RWPE1 (cell line): ENCODE measurements at places on chromosomes 16 and 17.

DNA sequence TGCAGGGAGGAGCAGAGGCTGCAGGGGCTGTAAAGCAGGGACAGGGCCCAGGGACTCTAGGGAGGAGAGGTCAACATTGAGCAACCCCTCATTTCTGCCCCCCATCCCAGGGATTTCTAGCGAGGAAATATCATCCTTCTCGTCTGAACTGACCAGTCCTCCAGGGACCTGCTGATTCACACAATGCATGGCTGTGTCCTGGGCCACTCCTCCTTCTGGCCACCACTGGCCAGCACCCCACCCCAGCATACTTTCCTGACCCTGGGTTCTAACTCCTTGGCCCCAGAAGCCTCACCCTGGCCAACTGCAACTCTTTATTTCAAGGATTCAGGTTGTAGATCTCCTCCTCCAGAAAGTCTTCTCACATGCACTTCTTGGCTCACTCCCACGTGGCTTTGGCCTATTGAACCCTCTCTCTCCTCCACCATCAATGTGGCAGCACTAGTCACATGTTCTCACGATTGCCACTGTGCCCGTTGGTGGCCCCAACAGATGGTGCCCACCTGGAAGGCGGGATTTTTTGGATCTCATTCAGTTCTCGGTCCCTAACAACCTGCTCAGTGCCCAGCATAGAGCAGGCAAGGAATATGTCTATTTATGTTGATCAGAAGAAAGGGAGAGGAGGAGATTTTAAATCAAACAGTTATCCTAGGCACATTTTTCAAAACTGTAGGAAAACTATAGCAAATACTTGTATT, 41.5 kb downstream of the CUEDC1 start:
- no peak for DNase-seq

- peak; percentile 65 for DNase-seq
These were observed at the start of gene HAP1 for GRCh38 chr17:41734139-41734948. TSS of gene HAP1 (minus strand) at chr17:41734643. CDS start at chr17:41734634, 9 bp downstream.

- DNase-seq, result peak; percentile 64
These were observed 28.8 kb downstream of the ABCC12 start for GRCh38 chr16:48126801-48127644.

- no peak for DNase-seq
These were observed 53.0 kb upstream of the MNT start for GRCh38 chr17:2453866-2454265.

DNA sequence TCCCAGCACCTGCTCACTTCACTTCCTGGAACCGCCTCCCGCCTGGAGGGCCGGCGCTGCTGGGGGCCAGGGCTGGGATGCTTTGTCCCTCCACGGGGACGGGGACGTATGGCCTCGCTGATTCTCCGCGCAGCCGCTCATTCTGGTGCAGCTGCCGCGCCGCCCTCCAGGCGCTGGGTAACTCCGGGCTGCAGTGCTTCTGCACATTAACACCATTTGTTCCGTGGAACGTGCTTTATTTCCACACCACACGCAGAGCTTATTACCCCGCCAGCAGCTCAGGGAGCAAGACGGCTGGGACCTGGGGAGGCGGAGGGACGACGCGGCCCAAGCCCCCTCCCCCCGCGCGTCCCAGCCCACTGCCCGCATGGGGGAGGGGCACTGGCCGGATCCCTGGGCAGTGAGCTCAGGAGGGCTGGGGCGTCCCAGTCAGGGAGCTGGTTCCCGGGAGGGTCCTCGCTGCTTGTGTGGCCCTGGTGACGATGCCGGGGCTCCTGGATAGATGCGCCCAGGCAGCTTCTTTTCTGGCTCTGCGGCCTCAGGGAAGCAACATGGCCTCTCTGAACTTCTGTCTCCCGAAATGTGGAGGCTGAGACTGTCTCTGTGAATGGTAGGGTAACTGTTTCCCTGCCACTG, 45.4 kb upstream of the ACSF3 start:
- no peak for DNase-seq

- no peak for DNase-seq
These were observed 21.1 kb upstream of the KRT24 start for GRCh38 chr17:40724656-40725055.

DNA sequence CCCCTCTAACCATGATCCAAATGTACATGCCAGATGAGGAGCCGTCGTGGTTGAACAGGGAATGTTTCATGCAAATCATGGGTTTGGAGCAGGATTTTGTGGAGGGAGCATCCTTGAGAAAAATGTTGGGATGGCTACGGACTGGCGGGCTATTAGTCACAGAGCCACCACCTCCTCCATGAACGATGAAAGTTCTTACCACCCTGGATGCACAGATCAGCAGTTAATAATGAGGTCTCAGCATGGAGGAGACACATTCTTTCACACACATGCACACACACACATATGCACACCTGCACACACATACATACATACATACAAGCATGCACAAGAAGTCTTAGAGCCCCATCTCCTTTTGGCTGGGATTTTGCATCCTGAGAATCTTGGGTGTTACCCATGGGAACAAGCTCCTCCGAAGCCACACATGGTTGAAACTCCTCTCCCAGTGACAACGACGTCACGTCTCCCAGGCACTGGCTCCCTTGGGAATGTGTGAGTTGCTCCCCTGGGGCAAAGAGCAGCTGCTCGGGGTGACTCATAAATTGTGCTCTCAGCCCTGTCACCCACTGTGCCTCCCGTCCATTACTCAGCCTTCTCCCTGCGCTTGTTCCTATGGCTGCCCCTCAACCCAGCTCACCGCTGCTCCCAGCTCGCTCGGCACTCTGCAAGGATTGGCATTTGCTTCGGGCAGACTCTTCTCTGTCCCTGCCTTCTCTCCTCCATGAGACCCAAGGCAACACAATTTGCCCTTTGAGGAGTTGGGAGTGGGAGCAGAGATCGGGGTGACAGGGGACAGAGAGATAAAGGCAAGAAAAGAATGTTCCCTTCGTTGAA, 344.6 kb downstream of the SOX9 start:
- DNase-seq, result peak; percentile 91

GRCh38 chr16:49635591-49636581, 220.0 kb downstream of the ZNF423 start:
- DNase-seq, result no peak

- no peak for DNase-seq
These were observed 1.5 kb downstream of the CPNE2 start for GRCh38 chr16:57093666-57094564.

GRCh38 chr16:492211-492875, 35.2 kb upstream of the CAPN15 start:
- DNase-seq, result no peak

GRCh38 chr17:44557651-44558285, 484 bp downstream of the FZD2 start:
- DNase-seq, result no peak

- no peak for DNase-seq
These were observed 17.6 kb upstream of the SLC38A8 start for GRCh38 chr16:84059946-84060901.

- no peak for DNase-seq
These were observed 50.7 kb upstream of the ACSF3 start for GRCh38 chr16:89042711-89043551.

DNA sequence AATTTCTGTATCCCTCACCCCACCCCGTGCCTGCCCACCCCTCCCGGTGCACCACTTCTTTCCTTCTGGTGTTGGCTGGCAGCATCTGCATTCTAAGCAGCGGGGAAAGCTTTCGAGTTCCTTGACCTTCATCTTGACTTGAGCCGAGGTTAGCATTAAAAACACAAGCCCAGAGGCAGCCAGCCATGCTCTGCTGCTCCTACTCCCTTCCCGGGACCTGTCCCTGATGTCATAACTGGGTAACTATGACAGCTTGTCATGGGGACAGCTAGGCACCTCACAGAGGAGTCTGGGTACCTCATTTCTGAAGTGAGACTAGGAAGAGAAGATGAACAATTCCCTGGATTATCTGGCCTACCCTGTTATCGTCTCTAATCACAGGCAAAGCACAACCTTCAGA, at the start of gene CFAP97D1:
Gene CFAP97D1, plus strand, starts transcription at position 301 of the 400 bp plus-strand sequence. Its CDS starts 28 bp downstream, at position 329.
- no peak for DNase-seq

GRCh38 chr16:54526916-54527315, 240.3 kb upstream of the IRX3 start:
- no peak for DNase-seq

GRCh38 chr17:57833179-57833939, 16.5 kb downstream of the MRPS23 start:
- peak; percentile 41 for DNase-seq

GRCh38 chr17:7502987-7503386, 18.8 kb downstream of the POLR2A start:
- no peak for DNase-seq

GRCh38 chr16:20074099-20074991, 655 bp upstream of the GPR139 start:
- DNase-seq, result no peak

DNA sequence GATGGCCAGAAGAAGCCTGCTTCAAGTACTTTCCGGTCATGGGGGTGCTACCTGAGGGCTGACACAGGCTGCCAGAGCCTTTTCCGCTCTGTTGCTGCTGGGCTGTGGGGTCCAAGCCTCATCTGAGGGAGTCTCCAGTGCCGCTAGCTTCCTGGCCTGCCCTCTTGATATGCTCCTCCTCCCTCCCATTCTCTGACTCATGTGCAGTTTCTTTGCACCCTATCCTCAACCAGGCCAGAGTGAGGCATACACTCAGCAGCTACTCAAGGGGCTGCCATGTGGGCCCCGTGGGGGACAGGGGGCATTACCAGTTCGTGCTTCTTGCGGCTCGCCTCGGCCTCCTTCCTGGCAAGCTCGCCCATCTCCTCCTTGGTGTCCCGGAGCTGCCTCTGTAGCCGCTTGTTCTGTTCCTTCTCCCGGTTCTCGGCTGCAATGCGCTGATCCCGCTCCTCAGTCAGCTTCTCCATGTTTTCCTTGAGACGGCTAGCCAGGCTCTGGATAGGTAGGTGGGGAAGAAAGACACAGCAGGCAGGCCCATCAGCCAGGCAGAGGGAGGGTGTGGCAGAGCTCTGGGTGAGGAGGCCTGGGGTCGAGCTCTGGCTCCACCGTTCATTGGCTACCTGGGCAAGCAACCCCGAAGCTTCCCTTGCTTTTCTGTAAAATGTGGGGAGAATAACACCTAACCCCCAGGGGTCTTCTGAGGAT, 43.8 kb downstream of the PIPOX start:
- DNase-seq, result no peak

GRCh38 chr17:34673995-34674890, 94.9 kb downstream of the TMEM132E start:
- no peak for DNase-seq

- DNase-seq, result no peak
These were observed 194.7 kb downstream of the SNX29 start for GRCh38 chr16:12171206-12171605.

- DNase-seq, result no peak
These were observed 5.3 kb downstream of the MYCBPAP start for GRCh38 chr17:50513495-50513894.

GRCh38 chr16:11550791-11551498, 35.8 kb downstream of the LITAF start:
- no peak for DNase-seq

DNA sequence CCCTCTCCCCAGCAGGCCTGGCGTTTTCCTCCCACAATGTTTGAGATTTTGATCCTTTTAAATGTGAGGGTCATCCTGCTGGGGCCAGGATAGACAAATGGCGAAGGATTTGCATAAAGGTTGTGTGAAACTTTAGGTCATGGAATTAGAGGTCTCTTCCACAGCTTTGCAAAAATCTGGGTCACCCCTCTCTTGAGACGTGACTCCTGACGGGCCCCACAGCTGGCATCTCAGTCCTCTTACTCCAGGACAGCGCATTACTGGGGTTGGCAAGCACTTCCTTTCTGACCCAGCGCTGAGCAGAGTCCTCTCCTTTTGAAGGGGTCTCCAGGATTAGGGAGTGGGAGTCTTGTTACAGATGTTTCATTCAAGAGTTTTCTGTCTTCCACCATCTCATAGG, 7.4 kb downstream of the ZNF629 start:
- DNase-seq, result no peak

DNA sequence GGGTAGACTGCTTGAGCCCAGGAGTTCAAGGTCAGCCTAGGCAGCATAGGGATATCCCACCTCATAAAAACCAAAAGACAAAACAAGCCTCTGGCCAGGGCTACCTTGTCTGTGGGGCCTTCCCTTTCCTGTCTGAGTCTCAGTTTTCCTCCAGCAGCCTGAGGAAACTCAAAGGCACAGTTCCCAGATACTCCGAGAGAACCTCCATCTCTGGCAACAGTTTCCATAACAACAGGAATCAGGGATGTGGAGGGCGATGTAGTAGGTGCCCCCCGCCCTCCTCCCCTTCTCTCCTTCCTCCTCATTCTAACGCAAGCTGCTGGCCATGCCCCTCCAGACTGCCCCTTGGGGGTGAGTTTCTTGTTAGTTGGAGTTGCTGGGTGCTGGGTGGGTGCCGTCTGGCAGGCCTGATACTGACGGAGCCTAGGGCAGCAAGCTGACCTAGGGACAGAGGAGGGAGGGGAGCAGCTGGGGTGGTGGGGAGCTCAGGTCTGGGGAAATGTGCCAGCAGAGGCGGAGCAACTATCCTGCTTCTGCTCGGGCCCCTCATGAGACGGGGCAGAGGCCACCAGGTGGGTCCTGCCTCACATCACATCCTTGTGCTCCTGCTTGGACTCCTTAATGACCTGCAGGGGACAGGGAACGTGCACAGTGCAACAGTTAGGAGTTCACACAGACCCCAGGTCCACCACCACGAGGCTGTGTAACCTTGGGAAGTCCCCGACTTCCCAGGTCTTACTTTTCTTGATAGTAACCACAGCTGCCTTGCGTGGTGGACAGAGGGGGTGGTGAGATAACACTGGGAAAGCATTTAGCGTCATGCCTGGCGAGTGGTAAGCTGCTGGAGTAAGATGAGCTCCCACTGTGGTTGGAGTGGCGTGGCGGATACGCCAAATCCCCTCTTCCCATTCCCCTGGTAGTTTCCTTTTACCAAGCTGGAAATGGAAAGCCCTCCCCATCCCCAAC, 7.8 kb upstream of the EFTUD2 start:
- no peak for DNase-seq

DNA sequence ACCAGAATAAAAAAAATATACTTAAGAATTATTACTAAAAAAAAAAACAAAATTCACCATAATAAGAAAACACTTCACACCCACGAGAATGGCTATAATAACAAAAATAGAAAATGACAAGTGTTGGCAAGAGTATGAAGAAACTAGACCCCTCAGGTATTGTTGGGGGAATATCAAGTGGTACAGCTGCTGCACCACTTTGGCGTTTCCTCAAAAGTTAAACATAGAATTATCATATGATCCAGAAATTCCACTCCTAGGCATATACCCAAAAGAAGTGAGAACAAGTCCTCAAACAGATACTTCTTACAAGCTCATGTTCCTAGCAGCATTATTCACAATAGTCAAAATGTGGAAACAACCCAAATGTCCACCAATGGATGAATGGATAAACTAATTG, 26.3 kb downstream of the AMFR start:
- DNase-seq, result no peak

DNA sequence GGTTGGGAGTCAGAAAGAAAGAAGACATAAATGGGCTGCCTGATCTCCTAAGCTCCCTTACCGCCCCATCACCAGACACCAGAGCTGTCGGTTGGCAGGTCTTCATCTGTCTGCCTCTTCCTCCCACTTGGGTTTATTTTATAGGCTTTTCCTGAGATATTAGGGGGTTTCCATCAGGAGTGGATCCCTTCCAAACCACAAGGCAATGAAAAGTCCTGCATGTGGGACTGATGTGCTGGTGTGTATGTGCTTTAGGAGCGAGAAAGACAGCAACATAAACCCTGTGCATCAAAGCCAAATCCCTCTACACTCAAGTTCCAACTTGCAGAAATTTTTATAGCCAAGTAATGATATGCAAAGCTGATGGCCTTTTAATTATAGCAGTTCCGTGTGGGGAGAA, 389.5 kb downstream of the SLC39A11 start:
- no peak for DNase-seq
